ENCODE measurements at places on chromosomes 6 and 20. TPM values are rescaled to one million over a fixed set of nuclear protein-coding genes. Genes with fewer than 3 reads are reported as not detected.

Gene TGM2
- 0.23 TPM for total RNA-seq

Gene EGFL8
- total RNA-seq: 9.6 TPM

Gene HCK
- 0.50 TPM for total RNA-seq

DNA sequence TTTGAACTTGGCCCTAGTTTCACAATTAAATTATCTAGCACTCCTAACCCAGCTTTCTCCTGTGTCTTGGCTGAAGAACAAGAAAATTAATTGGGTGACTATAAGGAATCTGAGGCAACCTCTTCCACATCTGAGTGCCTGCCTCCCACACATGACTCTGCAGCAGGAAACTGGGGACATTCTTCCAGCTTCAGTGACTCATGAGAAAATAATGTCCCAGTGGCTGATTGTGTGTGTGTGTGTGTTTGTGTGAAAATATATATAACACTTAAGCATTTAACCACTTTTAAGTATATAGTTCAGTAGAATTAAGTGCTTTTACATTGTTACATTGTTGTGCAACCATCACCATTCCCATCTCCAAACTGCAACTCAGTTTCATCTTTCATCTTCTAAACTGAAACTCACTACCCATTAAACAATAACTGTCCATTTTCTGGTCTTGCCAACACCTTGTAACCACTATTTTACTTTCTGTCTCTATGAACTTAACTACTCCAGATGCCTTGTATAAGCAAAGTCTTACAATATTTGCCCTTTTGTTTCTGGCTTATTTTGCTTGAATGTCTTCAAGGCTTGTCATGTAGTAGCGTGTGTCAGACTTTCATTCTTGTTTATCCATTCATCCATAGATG lies 8.7 kb downstream of the TRIM38 start:
- no peak for DNase-seq

GRCh38 chr6:13836170-13836569 lies 21.8 kb upstream of the MCUR1 start:
- DNase-seq: no peak

DNA sequence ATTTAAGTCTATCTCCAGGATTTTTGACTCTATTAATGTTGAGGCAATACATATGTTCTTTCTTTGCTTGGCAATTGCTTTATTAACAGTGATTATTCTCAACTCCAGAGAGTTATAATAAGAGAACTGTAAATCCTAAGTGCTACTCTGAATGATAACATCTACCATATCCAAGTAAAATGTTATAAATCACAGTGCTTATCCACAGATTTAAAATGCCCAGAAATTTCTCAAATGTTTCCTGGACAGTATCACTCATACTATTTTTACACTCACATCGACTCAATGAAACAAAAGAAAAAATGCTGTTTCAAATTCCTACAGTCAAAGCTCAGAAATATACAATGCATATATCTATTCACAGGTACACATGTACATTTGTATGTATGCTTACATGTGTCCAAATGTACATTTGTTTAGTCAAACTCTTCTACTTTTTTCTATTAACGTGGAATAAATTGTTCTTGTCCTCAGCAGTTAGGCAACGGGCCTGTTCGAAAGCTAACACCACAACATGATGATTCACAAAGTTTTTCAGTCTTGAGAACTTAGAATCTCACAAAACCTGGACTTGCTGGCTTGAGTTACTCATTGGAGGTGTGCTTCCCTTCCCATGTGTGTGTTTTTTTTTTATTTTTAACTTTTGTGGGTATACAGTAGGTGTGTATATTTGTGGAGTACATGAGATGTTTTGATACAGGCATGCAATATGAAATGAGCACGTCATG lies 193.0 kb downstream of the GJA10 start:
- DNase-seq: no peak

DNA sequence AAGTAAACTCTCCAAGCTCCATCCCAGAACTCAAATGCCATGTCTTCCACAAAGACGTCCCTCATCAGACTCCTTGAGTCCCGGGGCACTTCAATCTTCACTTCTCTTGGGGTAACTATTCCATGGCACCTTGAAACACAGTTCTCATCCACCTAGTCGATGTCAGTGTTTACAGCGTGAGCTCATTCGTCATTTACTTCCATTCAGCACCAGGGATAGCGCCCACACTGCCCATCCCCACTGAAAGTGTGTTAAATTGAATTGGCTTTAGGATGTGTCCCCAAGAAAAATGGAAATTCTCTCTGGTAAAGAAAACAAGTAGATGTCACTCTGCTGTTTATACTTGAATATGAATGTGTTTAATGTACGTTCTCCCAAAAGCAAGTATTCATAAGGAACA lies 31.3 kb downstream of the KCNK15 start:
- DNase-seq: no peak

DNA sequence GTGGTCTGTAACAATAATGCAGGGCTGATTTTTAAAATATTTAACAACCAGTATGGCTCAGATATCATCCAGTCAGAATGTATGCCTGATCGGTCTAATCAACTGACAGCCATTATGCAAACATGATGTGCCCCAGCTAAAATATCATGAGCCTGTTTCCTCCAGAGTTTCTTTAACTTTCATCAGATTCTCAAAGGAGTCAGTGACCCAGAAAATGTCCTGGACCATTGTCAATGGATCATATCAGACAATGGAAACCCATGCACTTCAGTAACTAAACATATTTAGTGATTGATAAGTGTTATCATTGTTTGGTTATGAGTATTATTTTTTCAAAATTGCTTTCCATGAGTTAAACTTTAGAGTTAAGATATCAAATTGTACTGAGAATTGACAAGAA lies 173.5 kb downstream of the LMBRD1 start:
- DNase-seq: no peak
